NCI-H748 treated with DMSO at 0.1 percent for 48 hours (cell line): ENCODE measurements at places on chromosomes 12 and 14.

- peak; percentile 88 for DNase-seq
Observed at GRCh38 chr14:74988131-74988530, 14.6 kb upstream of the EIF2B2 start.

DNA sequence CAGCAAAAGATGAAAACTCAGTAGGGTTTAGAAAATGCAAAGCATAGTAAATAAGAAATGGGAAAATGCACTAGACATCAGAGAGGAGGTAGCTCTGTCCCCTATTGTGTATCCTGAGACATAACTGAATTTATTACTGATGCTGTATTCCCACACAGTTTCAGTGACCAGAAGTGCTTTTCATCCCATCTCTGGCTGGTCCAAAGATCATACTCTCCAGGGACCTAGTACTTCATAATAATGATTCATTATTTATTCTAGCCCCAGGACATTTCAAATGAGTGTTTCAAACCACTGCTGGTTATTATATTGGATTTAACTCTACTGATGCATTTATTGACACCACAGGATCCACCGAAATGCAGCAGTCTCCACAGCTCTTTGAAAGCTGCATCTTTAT, 163.3 kb downstream of the PAWR start:
- DNase-seq = no peak

- no peak for DNase-seq
Observed at GRCh38 chr12:52155048-52155868, 36.6 kb downstream of the KRT80 start.

- no peak for DNase-seq
Observed at GRCh38 chr12:121845701-121846100, 13.0 kb downstream of the HPD start.

GRCh38 chr12:116882742-116883141, 1.5 kb upstream of the HRK start:
- peak; percentile 18 for DNase-seq

DNA sequence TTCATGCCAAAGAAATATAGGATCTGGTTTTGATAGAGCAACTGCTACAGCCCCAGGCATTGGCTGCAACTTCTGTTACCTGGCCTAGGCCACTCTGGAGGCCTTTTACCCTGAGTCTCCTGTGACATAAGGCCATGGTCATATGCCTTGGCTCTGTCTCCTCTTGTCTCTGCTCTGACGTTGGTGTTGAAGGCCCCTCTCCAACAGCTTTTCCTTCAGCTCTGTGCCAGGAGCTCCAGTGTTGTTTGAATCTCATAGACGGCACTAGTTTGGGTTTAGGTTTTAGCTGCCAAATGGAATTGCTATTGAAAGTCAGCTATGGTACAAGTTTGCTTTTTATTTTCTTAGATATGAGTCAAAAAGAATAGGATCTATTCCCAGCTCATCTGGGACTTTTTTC, 41.1 kb downstream of the TTLL5 start:
- no peak for DNase-seq

DNA sequence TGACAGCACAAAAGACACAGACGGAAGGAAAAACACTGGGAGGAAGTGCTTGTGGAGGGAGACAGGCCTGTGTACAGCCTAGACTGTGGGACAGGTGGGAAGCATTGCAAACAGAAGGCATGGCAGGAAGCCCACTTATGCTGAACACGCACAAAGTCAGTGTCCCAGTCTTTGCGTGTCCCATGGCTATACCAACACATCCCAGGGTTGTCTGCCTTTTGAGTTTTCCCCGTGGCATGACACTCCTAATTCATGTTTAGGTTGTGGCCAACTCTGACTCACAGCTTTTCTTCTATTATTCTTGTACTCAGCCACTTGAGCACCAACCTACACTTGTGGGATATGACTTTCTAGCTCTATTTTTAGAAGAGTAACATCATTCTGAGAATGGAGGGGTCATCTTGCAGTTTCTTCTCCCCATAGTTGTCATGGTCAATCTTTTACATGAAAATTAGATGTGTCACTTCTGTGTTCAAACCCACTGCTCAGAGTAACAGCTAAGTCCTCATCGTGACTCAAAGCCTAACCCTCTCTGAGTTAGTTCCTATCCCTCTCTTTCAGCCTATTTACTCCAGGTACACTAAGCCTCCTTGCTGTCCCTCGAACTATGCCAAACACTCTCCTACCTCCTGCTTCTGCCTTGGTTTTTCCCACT, 27.5 kb upstream of the JPH4 start:
- DNase-seq = no peak

DNA sequence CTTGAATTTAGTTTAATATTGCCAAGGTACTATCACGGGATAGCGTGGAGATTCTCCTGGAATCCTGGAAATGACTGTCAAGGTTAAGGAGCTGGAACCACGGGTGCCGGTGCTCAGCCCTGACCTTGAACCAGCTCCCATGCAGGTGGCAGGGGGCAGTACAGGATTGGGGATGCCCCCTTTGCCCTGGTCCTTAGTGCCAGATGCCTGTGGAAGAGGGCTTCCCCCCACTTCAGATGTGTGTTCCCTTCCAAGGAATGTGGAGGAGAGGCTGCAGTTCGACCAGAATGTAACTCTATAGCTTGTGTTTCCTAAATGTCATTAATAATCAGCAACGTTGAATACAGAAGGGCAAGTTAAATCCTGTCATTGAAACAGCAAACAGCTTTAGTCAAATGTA, 258.9 kb downstream of the VRK1 start:
- DNase-seq = no peak

- no peak for DNase-seq
Observed at GRCh38 chr12:114903083-114903691, 219.2 kb upstream of the TBX3 start.

- DNase-seq = no peak
Observed at GRCh38 chr12:91241756-91242155, 59.1 kb upstream of the DCN start.

DNA sequence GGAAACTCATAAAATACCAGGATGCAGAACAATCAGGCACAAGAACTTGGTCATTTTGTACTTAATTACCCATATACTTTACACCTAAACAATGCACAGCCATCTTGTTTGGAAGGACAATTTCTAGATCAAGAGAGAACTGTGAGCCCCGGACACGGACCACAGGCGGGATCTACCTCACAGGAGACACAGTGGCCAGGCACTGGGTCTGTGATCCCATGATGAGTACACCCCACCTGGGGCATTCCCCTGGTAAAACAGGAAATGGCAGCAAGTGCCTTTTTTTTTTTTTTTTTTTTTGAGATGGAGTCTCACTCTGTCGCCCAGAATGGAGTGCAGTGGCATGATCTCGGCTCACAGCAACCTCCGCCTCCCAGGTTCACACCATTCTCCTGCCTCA, 15.2 kb downstream of the GOLGA3 start:
- DNase-seq = no peak

GRCh38 chr12:70698345-70698744, 61.1 kb upstream of the PTPRB start:
- DNase-seq = no peak

GRCh38 chr12:11839091-11839641, 189.7 kb downstream of the ETV6 start:
- DNase-seq = no peak

GRCh38 chr12:85951823-85952222, 77.7 kb downstream of the NTS start:
- DNase-seq = peak; percentile 30

- DNase-seq = no peak
Observed at GRCh38 chr12:111344254-111344875, 24.5 kb downstream of the PHETA1 start.

DNA sequence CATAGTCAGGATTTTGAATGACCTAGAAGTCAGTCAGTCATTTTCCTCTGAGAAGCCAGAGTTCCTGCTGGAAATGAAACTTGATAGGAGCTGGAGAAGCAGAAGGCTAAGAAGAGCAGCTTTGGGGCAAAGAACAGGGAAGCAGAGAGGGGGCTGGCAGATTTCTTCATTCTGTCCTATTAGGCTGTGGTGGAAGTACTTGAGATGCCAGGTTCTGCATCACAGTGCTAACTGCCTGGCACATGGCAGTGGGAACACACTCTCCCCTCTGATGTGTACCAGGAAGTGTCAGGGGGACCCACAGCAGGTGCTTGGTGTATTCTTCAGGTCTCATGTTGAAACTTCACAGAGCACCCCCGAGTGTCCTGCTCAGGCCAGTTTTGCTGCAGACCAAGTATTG, 61.0 kb downstream of the SUSD6 start:
- DNase-seq = no peak

- DNase-seq = no peak
Observed at GRCh38 chr12:25362646-25363045, 111.9 kb upstream of the KRAS start.

- DNase-seq = no peak
Observed at GRCh38 chr14:104341532-104342434, 203.4 kb downstream of the KIF26A start.

- no peak for DNase-seq
Observed at GRCh38 chr12:48996794-48997718, 2.1 kb downstream of the DDN start.

DNA sequence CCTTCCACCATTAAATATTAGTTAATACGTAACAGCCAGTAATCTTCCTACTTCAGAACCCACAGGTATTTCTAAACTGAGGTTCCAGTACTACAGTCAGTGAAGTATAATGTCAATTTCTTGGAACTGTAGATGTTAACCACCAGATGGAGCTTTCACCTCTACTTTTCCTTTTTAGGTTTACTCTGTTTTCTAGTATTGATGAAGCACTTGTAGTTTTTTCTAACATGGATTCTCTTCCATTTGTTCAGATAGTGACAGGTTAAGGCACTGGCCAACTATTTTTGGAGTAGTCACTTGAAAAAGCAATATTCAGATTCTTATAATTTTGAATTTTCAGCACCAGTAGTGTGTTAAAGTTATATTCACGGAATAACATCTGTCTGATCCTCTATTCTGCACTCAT, 4.6 kb upstream of the SEC23A start:
- peak; percentile 47 for DNase-seq

DNA sequence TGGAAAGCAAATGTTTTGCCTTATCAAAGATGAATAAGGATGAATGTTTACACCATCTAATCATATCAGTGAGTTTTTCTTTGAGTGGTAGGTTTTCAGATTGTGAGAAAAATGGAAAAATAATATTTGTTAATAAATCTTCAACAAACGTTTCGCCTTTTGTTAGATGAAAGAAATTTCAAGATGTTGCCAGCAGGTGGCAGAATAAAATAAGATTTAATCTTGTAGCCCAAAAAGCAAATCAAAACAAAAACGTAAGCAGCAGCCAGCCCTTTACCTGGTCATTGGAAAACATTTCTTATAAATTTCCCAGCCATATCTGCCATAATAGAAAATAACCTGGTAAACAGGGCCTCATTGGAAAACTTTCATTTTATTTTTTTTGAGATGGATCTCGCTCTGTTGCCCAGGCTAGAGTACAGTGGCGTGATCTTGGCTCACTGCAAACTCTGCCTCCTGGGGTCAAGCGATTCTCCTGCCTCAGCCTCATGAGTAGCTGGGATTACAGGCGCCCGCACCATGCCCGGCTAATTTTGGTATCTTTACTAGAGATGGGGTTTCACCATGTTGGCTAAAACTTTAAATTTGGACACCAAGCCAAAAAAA, 15.4 kb upstream of the TMEM120B start:
- DNase-seq = peak; percentile 63

GRCh38 chr12:91951571-91951970, 194.1 kb downstream of the BTG1 start:
- DNase-seq = no peak

- DNase-seq = no peak
Observed at GRCh38 chr12:3230758-3231375, 153.7 kb downstream of the TSPAN9 start.

DNA sequence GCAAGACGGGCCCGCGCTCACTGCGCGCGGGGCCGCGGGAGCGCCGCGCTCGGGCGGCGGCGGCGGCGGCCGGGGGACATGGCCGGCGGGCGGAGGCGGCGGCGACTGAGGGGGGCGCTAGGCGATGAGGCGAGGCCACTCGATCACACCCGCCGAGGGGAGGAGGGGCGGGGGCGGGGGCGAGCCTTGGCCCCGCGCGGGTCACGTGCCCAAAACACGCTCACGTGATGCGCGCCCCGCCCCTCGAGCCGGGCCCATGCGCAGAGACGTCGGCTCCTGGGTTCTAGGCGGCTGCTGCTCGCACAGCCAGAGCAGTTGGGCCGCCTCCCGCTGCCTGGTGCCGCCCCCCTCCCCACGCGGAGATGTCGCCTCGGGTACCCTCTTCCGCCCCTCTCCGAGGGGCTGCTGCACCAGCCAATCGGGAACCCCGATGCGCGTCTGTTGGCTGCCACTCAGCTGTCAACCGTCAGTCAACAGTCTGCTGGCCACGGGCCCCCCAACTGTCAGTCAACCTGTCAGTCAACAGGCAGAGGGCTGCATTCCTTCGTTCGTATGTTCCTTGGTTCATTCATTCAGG, at the start of gene SPPL3:
TSS of gene SPPL3 (minus strand) at position 162 of the 577 bp plus-strand sequence. CDS start 491 bp downstream, outside the sequence.
- peak; percentile 54 for DNase-seq

GRCh38 chr12:101327546-101327945, 47.6 kb downstream of the UTP20 start:
- no peak for DNase-seq

DNA sequence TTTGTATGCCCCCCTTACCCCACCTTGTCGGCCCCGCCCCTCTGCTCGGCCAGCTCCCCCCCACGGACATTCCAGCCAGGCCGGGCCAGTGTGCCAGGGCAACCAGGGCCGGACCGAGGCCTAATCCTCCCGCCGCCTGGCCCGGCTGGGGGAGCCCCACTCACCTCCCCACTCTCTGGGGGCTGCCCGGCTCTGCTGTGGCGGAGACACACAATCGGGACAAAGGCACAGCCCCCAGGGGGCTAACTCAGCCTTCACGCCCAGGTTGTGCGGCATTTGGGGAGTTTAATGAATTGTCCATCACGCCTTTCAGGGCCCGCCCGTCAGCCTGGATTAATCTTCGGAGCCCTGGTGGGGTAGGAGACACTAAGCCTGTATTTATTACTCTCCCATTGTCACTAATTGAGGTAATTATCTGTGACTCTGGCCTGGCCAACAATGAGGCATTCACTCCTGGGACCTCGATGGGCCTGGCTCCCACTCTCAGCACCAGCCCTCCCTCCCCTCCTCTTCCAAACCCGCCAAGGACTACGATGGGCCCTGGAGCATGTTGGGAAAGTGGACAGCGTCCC, 8.7 kb downstream of the WNT1 start:
- peak; percentile 73 for DNase-seq

- DNase-seq = no peak
Observed at GRCh38 chr12:5407034-5407856, 24.7 kb upstream of the NTF3 start.

DNA sequence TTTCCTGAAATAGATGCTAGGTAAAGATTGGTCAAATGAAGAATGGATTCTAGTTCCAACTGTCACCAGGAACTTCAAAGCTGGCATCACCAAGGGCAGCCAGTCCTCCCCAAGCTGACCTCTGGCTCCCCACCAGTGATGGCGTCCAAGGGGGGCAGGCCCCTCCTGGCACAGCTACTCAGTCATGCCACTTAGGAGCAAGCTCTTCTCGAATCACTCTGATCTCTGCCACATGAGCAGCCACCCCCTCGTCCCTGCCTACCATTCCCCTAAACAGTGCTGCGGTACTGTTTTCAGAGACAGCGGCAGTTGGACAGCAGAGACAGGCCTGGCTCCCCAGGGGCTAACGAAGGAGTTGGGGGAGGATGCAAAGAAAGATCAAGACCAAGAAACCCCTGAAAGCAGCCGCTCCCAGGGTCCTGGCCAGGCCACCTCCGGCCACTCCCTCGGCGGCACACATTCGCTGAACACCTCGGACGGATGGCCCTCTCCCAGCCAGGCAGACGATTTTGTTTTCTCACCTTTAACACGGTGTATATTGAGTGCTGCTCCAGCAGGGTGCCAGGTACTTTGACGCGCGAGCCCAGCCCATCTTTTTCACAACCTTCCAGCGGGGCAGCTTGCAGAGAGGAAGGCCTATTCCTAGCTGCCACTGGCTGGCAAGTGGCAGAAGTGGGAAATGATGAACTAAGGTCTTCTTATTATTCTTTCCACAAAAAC, 47.4 kb downstream of the ARL6IP4 start:
- DNase-seq = no peak

GRCh38 chr14:96705422-96706092, 91.6 kb upstream of the VRK1 start:
- no peak for DNase-seq
